ENCODE measurements at places on chromosomes 4 and X.
A peak's percentile ranks its signal among the peaks of the same experiment; 100 is the strongest.

DNA sequence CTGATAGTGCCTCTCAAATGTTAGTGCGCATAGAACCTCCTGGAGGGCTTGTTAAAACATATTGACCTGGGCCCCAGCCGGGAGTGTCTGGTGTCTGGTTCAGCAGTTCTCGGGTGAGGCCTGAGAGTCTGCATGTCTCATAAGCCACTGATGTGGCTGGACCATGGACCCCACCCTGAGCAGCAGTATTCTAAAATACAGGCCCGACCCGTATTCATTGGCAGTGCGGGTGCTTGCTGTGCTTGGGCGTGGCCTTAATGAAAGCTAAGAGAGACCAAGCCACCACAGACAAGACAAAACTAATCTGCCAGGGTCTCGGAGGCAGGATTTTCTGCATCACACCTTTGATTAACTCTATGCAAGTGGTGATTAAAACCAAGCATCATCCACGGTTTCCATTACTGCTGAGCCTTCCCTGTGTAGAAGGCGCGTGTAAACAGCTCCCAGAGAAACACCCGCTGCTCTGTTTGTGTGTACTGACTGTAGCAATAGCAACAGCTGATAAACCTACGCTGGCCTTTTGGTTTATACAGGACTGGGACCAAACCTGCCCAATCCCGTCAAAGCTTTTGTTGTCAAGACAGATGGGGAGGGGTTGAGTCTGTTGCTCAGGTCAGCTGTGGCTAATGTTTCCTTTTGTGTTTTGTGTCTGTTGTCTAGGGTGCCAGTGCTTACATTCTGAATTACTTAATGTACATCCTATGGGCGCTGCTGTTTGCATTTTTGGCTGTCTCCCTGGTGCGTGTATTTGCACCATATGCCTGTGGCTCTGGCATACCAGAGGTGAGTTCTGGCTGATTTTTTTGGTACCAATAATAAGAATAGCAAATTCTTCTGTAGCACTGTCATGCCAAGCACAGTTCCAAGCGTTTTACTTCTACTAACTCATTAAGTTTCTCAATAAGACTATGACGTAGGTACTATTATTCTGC is 40.8 kb downstream of the CLCN4 start:
- H3K27me3 ChIP-seq: no peaks in the 10 kb centered on the region
- H3K4me1 ChIP-seq: no peaks in the 10 kb centered on the region
- H3K36me3 ChIP-seq: no peaks in the 10 kb centered on the region
- no peak overlapping the region for H3K4me3 ChIP-seq
- no peak overlapping the region for H3K27ac ChIP-seq
- no peak for DNase-seq

- no peaks in the 10 kb centered on the region for H3K36me3 ChIP-seq
- H3K27ac ChIP-seq: no peak overlapping the region
- no peak overlapping the region for H3K4me3 ChIP-seq
- no peaks in the 10 kb centered on the region for H3K4me1 ChIP-seq
- no peak for DNase-seq
Measured at GRCh38 chrX:150405006-150405405, 41.9 kb downstream of the MAMLD1 start.

DNA sequence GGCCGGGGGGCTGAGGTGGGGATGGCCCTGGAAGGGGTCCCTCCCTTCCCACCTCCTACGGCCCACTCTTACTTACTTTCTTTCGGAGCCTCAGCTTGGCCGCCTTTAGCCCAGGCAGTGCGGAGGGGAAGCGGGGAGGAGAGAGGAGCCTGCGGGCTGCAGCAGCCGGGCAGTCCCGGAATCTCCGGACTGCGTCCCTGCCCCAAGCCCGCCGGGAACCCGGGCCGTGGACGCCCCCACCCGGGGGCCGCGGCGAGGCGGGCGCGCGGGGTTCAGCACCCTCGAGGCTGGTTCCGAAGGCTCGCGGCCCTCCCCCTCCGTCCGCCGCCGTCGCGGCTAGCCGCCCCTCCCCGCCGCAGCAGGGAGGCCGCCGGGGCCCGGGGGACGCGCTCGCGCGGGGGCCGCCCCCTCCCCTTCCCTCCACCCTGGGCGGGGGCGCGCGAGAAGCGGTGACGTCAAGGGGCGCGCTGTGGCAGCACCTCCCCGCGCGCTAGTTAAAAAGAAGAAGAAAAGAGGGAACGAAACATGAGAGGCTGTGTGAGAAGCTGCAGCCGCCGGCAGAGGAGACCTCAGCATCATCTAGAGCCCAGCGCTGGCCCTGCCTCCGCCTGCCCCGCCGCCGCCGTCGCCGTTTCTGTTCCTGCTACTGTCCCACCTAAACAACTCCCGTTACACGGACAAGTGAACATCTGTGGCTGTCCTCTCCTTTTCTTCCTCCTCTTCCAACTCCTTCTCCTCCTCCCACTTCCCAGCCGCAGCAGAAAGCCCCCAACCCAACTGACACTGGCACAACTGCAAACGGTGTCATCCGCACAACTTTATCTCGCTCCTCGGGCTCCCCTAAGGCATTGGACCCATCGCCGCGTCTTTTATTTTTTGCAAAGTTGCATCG is at the start of gene HHIP:
HHIP (plus strand) TSS at position 526 of the 892 bp plus-strand sequence. CDS start 520 bp downstream, outside the sequence.
- peak within 1 kb of the TSS; percentile 56 for H3K4me3 ChIP-seq
- H3K27ac ChIP-seq: peak within 1 kb of the TSS; percentile 79
- H3K27me3 ChIP-seq: peaks cover 15% of the 10 kb centered on the region
- peak; percentile 92 for DNase-seq
- peaks cover 16% of the 10 kb centered on the region for H3K4me1 ChIP-seq
- H3K36me3 ChIP-seq: no peaks in the 10 kb centered on the region

GRCh38 chr4:91319556-91320268 is 984.1 kb upstream of the GRID2 start:
- no peaks in the 10 kb centered on the region for H3K27me3 ChIP-seq
- no peak overlapping the region for H3K4me3 ChIP-seq
- H3K27ac ChIP-seq: no peak overlapping the region
- H3K36me3 ChIP-seq: no peaks in the 10 kb centered on the region
- H3K4me1 ChIP-seq: no peaks in the 10 kb centered on the region
- DNase-seq: no peak

DNA sequence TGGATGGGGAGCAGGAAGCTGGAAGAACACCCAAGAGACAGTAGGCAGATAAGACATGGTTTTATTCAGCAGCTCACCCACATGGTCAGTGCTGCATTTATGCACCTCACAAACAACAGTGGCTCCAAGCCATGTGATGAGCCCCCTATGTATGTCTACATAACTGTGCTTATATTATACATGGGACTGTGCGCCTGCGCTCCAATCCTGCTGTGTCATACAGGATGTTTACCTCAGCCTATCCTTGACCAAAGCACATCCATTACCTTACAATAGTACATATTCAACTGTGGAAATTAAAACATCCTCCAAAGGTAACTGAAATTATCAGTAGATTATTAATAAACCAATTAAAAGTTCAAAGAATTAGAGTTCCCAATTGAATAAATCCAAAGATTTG is 44.1 kb upstream of the SGMS2 start:
- no peak overlapping the region for H3K4me3 ChIP-seq
- no peaks in the 10 kb centered on the region for H3K4me1 ChIP-seq
- H3K27me3 ChIP-seq: no peaks in the 10 kb centered on the region
- DNase-seq: no peak
- no peaks in the 10 kb centered on the region for H3K36me3 ChIP-seq

DNA sequence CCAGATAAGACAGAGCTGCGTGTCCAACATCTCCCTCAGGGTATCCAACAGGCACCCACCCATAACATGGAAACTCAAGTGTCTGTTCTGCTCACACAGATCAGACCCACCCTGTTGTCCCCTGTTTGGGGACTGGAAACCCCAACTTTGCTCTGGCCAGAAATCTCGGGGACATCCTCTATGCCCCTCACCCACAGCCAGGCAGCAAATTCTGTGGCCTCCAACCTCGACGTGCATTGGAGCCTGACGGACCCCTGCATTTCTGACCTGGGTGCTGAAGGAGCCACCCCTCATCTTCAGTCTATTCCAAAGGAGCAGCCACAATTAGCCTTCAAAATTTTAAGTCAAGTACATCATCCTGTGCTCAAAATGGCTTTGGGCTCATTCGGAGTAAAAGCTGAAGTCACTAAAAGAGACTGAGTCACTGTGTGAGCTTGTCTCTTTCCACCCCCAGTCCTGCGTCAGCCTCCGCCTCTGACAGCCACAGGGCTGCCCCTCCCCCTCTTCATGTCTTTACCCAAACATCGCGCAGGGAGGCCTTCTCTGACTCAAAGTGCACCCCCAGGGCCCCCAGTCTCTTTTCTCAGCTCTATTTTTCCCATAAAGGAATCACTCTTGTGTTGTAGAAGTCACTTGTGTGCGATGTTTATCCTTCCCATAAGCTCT is 24.4 kb upstream of the PDE6B start:
- H3K36me3 ChIP-seq: no peaks in the 10 kb centered on the region
- H3K4me3 ChIP-seq: no peak overlapping the region
- no peak for DNase-seq

DNA sequence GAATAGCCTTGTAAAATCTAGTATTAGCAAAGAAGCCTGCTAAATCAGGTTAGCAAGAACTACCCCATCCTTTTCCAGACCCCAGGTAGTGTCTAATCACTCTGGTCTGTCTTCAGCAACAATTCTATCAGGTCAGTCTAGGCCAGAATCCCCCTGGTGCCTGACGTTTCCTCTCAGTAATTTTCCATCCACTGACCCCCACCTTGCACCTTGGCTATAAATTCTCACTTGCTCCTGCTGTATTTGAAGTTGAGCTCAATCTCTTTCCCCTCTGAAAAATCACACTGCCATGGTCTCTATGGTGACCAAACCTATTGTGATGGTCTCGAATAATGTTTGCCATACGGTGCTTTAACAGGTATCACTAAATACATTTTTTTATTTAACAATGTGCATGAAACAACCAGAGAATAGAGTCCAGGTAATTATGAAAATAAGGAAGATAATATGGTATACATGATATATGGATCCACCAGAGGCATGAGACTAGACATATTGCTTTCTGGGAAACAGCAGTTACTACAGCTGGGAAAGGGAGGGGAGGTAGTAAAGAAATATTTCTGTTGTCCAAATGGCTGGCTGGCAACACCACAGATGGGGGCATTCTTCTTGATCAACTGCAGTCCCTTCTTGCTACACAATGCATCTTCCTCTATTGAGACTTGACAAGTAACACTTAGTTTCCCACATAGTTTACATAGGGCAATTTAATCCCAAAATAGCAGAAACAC is 33.8 kb downstream of the CXCL1 start:
- no peak for DNase-seq
- no peak overlapping the region for H3K4me3 ChIP-seq
- no peaks in the 10 kb centered on the region for H3K36me3 ChIP-seq
- no peaks in the 10 kb centered on the region for H3K4me1 ChIP-seq

DNA sequence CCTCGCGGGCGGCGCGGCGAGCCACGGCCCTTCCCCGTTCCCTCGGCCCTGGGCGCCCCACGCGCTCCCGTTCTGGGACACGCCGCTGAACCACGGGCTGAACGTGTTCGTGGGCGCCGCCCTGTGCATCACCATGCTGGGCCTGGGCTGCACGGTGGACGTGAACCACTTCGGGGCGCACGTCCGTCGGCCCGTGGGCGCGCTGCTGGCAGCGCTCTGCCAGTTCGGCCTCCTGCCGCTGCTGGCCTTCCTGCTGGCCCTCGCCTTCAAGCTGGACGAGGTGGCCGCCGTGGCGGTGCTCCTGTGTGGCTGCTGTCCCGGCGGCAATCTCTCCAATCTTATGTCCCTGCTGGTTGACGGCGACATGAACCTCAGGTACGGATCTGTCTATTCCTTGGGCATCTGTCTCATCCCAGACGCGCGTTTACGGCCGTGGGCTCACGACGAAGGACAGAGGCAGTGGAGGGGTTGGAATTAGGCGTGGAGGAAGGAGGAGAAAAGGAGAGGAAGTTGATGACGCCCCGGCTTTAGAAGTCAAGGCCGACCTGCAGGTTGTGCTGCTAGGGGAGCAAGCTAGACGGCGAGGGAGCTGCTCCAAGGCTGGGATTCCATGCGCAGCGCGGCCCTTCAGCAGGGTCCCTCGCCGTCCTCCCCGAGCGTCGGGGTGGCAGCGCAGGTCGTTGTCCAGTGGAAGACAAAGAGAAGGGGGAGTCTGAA is 792 bp downstream of the SLC10A4 start:
- H3K27me3 ChIP-seq: peaks cover 3% of the 10 kb centered on the region
- peaks cover 10% of the 10 kb centered on the region for H3K4me1 ChIP-seq
- no peaks in the 10 kb centered on the region for H3K36me3 ChIP-seq
- no peak overlapping the region for H3K27ac ChIP-seq
- peak; percentile 81 for DNase-seq
- H3K4me3 ChIP-seq: peak overlapping the region; percentile 41

GRCh38 chrX:38606821-38607220 is 45.5 kb downstream of the TSPAN7 start:
- no peaks in the 10 kb centered on the region for H3K27me3 ChIP-seq
- DNase-seq: no peak
- no peaks in the 10 kb centered on the region for H3K4me1 ChIP-seq
- H3K36me3 ChIP-seq: no peaks in the 10 kb centered on the region
- no peak overlapping the region for H3K4me3 ChIP-seq

- H3K4me1 ChIP-seq: no peaks in the 10 kb centered on the region
- no peak for DNase-seq
- no peak overlapping the region for H3K4me3 ChIP-seq
- no peaks in the 10 kb centered on the region for H3K27me3 ChIP-seq
Measured at GRCh38 chrX:24202465-24203031, 53.0 kb downstream of the ZFX start.

DNA sequence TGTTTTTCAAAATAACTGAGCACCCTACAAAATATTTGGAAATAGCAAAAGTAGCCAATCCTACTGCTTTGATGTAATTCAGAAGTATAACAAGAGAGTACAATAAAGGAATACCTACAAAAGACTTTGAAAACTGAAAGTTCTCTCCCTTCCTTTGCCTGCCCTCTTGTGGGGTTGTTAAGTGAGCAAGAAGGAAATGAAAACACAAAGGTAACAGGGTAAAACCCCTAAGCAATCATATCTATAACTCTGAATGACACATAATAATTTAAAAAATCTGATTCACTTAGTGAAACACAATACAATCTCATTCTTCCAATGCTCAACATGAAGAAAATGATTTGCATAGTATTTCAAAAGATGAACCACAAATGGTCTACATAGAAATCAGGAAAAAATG is 98.2 kb downstream of the FRYL start:
- no peaks in the 10 kb centered on the region for H3K27me3 ChIP-seq
- peak overlapping the region; percentile 24 for H3K27ac ChIP-seq
- H3K4me3 ChIP-seq: no peak overlapping the region
- peaks cover 24% of the 10 kb centered on the region for H3K4me1 ChIP-seq
- H3K36me3 ChIP-seq: no peaks in the 10 kb centered on the region

DNA sequence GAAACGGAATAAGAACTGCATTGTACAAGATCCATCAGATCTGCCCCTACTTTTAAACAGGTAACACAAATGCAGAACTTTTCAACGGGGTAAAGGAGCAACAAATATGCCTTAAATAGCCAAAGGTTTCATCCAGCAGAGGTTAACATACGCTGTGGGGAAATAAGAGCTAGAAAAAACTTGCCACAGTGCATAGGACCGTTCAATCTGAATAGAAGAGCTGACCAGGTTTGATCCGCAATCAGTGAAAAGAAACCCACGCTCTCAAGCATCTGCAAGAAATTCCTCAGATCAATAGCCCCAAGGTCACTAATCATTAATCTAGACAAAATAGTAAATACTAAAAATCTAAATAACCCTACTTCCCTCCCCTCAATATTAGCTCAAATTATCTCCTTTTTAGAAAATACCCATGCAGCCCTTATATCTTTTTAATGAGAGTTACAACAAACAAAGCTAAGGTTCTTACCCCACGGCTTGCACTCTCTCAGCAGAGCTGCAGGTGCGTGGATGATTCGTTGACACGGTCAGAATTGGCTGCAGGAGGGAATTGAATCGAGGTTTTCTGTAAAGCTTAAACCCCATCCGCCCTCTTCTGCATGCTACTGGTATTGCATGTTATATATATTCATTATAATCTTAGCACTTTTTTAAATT is at the start of gene TLR10:
TLR10 (minus strand) TSS at position 539 of the 657 bp plus-strand sequence. CDS start 7,400 bp downstream, outside the sequence.
- no peaks in the 10 kb centered on the region for H3K27me3 ChIP-seq
- DNase-seq: peak; percentile 46
- no peak within 1 kb of the TSS for H3K27ac ChIP-seq
- peaks cover 4% of the 10 kb centered on the region for H3K4me1 ChIP-seq
